ENCODE measurements at places on chromosomes 12 and 14. TPM values are rescaled to one million over a fixed set of nuclear protein-coding genes. Genes with fewer than 3 reads are reported as not detected.

MMP19 gene
- total RNA-seq: not detected

MRPS35 gene
- total RNA-seq: 70.2 TPM

DNA sequence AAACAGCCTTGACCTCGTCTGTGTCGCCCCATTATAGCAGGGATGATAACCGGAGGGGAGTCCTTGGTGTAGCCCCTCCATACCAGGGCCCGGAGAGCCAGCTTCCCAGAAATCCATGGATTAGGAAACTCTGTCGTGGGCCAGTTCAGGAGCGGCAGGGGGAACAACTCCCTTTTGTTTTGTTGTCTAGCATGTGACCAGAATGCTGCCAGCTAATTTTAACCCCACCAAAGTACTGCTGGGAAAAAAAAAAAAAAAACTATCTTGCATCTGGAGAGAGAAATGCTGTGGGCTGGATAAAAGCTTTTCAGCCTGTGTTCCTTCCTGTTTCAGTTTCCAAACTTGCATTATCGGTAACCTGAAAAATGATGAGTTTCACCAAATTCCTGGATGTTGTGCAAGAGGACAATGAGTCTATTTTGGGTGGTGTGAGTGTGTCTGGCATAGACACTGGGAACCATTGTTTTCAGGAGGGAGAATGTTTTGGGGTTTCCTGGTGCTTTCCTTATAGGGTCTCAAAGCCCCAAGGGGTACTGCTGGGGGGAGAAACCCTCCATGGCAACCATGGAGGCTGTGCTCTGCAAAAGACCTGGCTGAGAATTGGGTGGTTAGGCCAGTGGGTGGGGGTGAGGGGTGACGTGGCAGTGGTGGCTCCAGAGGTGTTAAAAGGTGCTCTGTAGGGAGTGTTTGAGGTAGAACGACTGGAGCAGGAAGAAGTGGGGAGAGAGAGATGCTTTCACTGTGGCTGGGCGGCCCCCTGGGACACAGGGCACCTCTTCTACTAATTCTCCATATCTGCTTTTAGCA is 14.9 kb upstream of the IRF2BPL start:
- no peaks in the 10 kb centered on the region for H3K36me3 ChIP-seq
- no peaks in the 10 kb centered on the region for H3K27me3 ChIP-seq
- H3K27ac ChIP-seq: peak overlapping the region; percentile 69
- H3K4me1 ChIP-seq: peaks cover 79% of the 10 kb centered on the region
- peak overlapping the region; percentile 30 for H3K4me3 ChIP-seq

DNA sequence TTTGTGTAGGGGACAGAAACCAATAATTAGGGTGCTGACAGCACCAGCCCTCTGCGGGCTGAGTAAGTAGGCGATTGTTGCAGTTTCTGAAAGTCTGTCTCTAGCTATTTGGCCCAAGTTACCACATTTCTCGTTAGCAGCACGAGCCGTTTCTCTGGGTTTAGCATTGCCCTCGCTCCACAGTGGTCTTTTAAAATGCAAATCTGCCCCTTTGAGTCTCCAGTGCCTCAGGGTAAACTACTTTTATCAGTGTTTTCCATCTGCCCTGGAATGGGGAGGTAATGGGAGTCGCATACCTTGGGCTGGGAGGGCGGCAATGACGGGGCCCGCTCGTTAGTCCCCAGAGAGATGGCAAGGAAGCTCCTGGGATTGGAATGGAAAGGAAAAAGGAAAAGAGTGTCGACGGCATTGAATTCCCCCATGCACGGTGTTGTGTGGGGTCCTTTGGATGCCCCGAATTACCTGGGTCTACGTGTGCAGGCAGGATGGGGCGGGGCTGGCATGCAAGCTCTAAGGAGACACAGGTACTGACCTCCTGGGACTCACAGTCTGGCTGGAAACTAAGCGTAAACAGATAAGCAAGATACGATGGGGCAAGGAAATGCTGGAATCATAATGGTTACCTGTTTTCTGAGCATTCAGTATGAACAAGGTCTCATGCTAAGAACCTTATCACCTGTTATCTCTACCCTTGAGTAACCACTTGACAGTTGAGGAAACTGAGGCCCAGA is 131.8 kb upstream of the MAP1LC3B2 start:
- H3K4me1 ChIP-seq: no peaks in the 10 kb centered on the region
- H3K27me3 ChIP-seq: no peaks in the 10 kb centered on the region
- DNase-seq: no peak

- no peak for DNase-seq
- no peak overlapping the region for H3K4me3 ChIP-seq
- no peaks in the 10 kb centered on the region for H3K36me3 ChIP-seq
- H3K4me1 ChIP-seq: peaks cover 3% of the 10 kb centered on the region
- peaks cover 4% of the 10 kb centered on the region for H3K27me3 ChIP-seq
Observed at GRCh38 chr12:109273354-109273753, 35.7 kb downstream of the FOXN4 start.
